ENCODE measurements at places on chromosomes 7 and 10. TPM values are rescaled to one million over a fixed set of nuclear protein-coding genes. Genes with fewer than 3 reads are reported as not detected.

Gene CCDC136
- polyA plus RNA-seq, result 2.6 TPM

Gene ATP5F1C
- polyA plus RNA-seq, result 370 TPM

Gene FIGNL1
- polyA plus RNA-seq, result 6.8 TPM

Gene AGBL3
- 0.10 TPM for polyA plus RNA-seq

Gene LRRC18
- not detected for polyA plus RNA-seq

Gene SPDYE1
- 0.25 TPM for polyA plus RNA-seq

Gene MOGAT3
- not detected for polyA plus RNA-seq

Gene OR2A12
- not detected for polyA plus RNA-seq

Gene SNX8
- 6.5 TPM for polyA plus RNA-seq

Gene CHN2
- polyA plus RNA-seq, result 30.4 TPM

Gene PARD3
- polyA plus RNA-seq, result not detected
